H4 (cell line): ENCODE measurements at places on chromosomes 11 and 22. TPM values are rescaled to one million over a fixed set of nuclear protein-coding genes. Genes with fewer than 3 reads are reported as not detected.

WNT11 gene
- 0.76 TPM in 1 of 2 replicates, not detected in the other for total RNA-seq

ACR gene
- total RNA-seq: not detected in 2 replicates

GRCh38 chr11:60891103-60891741 is 15.2 kb downstream of the PRPF19 start:
- DNase-seq: no peak

DNA sequence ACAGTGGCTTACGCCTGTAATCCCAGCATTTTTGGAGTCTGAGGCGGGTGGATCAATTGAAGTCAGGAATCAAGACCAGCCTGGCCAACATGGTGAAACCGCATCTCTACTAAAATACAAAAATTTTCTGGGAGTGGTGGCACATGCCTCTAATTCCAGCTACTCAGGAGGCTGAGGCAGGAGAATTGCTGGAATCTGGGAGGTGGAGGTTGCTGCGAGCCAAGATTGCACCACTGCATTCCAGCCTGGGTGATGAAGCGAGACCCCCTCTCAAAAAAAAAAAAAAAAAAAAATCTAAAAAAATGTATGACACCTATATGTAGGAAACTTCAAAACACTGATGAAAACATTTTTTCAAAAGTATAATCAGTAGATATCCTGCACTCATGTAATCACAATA is 242.7 kb upstream of the CHORDC1 start:
- DNase-seq: no peak

DNA sequence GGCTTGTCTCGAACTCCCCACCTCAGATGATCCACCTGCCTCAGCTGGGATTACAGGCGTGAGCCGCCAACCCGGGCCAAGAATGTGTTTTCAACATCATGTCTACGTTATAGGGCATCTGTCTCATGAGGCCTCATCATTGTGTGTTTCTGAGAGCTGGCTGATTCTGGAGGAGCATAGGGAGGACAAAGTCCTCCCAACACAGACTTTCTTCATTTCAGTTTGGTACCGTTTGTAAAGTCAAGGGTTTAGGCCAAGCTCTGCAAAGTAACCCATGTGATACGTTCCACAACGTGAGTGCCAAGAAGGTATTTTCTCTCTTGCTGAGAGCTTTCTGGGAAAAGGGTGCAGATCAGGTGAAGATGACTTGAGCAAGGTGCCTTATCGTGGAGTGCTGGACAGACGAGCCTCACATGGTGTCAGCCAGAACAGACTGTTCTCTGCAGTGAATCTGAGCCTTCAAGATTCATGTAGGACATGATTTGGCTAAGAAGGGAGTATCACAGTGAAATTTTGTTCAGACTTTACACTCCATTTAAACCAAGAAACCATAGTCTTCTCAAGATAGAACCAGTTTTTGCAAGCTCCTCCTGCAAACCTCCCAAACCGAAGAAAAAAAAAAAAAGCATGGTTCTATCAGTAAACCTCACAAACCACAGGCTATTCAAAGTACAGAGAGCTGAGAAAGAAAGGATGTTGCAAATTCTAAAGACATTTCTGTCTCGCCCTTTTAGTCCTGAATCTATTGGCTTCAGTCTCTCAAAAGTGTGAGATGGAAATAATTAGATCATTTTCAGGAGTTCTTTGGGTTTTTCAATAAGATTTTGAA is 71.7 kb downstream of the DBX1 start:
- no peak for DNase-seq

DNA sequence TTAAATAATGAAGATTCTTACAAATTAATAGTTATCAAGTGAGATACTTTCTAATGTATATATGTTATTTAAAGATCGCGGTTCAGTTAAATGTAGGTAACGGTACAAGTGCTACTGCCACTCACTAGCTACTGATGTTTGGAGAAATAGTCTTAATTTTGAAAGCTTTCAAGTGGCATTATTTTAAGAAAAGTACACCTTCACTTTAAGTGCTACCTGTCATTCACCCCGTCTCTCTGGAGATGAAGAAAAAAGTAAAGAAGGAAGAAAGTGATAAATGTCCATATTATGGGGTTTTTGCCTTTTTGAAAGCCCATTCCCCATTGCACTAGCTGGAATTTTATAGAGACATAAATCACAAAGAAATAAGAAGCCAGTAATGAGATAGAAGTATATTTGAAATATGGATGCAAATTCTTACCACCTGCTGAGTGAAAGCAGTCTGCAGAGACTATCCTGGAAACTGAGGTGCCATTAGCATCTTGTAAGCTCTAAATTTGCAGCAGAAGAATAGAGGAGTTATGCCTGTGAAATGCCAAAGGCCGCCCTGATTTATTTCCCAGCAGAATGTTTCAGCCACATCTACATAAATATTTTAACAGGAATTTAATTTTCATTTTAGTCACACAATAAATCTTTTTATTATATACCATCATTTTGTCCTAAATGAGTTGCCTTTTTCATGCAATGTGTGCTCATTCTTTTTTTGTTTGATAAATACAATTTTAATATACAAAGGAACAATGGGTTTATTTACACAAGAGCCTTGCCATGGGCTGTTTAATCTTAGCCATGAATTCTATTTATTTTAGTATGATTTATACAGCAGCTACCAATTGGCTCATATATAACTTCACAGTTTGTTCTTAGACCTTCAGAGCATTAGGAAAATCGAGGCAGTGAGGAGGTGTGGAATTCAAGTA is 489.9 kb upstream of the RAG2 start:
- DNase-seq: no peak
